CD4-positive, alpha-beta T cell treated with Interleukin-4 for 4 hours (primary cell): ENCODE measurements at places on chromosomes 7 and 10.

DNA sequence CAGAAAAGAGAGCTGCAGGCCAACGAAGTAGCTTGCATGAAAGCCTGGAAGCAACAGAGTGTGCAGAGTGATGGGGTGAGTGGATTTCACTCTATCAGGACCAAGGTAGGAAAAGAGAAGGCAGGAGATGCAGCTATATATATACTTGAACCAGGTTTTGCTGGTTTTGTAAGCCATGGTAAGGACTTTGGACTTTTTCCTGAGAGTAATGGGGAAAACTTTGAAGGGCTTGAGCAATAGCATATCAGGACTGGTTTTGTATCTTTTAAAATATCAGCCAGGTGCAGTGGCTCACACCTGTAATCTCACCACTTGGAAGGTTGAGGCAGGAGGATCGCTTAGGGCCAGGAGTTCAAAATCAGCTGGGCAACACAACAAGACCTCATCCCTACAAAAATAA lies 120.6 kb upstream of the NRP1 start:
- DNase-seq, result no peak

DNA sequence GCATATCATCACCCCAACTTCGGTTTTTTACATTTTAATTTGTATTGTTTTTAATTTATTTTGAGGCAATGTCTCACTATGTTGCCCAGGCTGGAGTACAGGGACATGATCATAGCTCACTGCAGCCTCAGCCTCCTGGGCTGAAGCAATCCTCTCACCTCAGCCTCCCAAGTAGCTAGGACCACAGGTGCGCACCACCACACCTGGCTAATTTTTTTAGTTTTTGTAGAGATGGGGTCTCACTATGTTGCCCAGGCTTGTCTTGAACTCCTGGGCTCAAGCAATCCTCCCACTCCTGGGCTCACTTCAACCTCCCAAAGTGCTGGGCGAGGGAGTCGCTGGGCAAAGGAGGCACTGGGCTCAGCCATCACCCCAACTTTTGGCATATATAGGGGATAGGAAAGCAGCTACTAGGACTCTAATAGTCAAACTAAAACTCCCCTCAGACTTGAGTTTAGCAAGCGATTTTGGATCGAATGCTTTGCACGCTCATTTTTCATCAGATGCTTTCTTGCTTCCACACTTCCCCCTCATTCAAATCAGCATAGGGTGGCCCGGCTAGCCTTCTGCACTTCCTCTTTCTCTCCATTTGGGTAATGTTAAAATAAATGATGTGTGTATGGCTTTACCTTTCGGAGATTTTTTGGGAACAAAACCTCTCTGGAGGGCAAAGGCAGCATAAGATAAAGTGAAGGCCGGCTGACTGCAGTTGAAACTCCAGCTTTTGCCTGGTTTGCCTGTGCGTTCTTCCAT lies 20.8 kb upstream of the NMT2 start:
- DNase-seq, result no peak

DNA sequence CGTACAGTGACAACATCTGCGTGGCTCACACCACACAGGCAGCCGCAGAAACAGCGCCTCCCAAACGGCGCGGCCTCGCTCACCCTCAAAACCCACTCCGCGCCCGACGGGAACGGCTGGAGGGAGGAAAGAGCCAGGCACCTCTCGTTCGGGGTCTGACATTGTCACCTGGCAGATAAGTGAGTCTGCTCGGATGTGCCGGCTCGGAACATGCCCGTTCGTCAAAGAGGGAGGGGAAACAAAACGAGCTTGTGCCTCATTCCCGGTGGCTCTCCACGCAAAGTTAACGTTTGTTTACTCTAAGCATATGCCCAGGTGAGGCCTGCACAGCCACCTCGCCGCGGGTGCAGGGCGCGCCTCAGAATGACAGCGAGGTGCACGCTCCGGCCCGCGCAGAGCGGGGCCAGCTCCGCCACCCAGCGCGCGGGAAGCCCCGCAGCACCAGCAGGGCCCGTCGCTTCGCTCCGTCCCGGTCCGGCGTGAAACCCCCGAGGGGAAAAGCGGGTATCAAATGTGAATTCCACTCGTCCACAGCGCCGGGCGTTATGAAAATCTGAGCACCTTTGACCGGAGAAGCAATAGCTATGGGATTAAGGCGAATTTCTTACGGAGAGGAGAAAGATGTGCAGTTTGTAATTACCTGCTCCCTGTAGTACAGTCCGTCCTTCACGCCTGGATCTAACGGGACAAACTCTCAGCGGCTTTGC lies 13.1 kb downstream of the CNPY1 start:
- no peak for DNase-seq

GRCh38 chr7:80711531-80711930 lies 73.1 kb downstream of the CD36 start:
- DNase-seq, result no peak

- peak; percentile 33 for DNase-seq
Observed at GRCh38 chr10:88114368-88114767, 250.9 kb downstream of the PTEN start.

DNA sequence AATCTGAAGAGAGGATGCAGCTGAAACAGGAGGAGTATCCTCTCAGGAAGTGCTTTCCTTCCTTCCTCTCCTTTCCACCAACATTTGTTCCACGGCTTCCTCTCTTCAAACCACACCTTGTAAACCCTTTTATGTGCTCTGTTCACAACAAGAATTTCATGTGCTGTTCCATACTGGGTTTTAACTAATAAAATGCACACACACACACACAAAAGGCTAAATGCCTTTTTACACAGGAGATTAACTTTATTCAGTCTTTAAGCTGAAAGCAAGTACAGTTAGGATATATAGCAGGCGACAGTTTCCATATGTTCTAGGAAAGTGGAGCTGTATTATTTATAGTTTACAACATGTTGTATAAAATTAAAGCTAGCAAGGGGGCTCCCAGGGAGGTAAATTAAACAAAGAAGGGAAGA lies 106.7 kb downstream of the REEP3 start:
- no peak for DNase-seq

DNA sequence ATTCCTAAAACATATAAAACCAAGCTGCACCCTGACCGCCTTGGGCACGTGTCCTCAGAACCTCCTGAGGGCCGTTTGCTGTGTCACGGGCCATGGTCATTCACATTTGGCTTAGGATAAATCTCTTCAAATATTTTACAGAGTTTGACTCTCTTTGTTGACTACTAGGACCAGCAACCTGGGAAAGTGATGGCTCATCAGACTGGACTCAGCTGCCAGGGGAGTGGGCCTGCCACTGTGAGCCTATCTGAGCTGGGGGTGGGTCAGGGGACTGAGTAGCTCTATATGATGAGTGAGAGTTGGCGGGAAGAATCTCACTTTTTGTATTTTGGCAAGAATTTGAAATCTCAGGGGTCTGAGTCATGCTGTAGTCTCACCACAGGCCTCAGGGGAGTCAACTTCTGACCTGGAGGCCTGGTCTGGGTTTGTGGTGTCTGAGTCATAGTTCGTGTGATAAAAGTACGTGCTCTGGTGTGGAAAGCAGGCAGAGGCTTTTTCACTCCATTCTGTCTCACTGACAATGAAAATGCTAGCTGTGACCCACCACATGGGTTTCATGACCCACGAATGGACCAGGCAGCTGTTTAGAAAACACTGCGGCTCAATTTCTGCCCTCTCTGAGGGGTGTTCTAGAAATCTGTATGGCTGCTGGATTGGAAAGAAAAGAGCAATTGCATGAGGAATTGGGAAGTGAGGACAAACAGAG lies 4.2 kb upstream of the UPP1 start:
- DNase-seq, result peak; percentile 93

GRCh38 chr10:57867241-57867640 lies 400.5 kb downstream of the IPMK start:
- no peak for DNase-seq

GRCh38 chr10:66218981-66219587 lies 706.8 kb upstream of the LRRTM3 start:
- DNase-seq, result no peak

DNA sequence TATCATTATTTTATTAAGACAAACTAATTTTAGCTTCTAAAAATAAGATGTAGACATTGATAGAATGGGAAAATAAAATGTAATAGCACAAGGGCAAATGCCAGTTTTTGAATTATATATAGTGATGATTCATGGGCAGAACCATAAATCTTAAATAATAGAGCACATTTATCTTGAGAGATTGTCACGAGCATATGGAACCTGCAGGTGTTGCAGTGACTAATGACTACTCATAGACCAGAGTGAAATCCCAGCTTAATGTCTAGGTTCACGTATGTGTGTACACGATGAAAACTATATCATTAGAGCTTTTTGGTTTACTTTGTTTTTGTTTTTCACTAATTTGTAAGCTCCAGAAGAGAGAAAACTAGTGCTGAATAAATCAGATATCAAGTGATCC lies 150.2 kb upstream of the CACNA2D1 start:
- no peak for DNase-seq

DNA sequence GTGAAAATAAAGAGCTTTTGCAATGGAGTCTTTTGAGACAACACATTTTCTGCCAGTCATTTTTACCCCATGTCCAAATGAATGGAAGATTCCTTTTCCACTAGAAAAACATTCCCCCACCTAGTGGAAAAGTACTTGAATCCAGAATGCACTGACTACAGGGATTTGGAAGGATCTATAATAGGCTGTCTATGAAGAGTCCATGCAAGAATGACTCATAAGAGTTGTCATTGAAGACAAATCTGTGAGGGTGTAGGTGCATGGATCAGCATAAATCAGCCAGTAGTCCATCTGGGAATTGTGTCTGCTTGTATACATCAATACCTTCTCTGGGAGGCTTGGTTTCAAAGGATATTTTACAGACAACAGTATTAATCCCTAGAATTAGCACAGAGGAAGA lies 32.5 kb upstream of the TRUB1 start:
- no peak for DNase-seq

DNA sequence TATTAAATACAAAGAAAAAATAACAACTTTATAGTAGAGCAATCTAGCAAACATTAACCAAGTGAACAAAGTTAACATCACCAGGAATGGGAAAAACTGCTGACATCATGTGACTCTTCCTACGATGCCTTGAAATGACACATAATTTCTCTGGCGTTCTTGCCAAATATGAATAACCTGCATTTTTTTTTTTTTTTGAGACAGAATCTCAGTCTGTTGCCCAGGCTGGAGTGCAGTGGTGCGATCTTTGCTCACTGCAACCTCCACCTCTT lies 126.5 kb upstream of the VKORC1L1 start:
- no peak for DNase-seq

GRCh38 chr7:37550872-37551271 lies 102.2 kb upstream of the ELMO1 start:
- DNase-seq, result no peak

GRCh38 chr7:34844936-34845665 lies 187.1 kb downstream of the NPSR1 start:
- DNase-seq, result no peak

DNA sequence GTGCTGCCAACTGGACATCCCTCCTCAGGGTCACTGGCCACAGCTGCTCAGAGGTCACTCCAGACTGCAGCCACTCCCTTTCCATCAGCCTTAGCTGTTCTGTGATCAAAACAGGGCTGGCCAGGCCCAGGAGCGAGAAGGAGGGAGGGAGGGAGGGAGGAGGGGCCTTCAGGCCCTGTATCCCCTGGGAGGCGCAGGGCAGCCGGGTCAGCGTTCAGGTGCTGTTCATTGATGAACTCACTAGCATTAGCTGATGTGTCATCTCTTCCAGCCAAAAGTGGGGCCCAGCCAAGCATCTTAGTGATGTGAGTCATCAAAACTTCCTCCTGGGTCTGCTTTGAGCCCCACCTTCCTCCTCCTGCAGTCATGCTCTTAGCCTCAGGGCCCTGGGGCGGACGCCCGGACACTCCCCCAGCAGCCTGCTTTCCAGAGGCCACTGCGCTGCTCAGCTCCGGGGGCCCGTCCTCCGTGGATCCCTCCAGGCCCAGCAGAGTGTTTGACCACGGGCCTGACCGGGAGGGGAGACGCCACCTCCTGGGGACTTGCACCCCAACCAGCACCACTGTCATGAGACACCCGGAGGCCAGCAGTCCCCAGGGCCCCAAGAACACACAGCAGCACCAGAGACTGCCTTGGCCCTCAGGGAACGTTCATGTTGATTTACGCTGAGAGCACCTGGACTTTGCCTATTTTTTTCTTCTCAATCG lies 149.2 kb downstream of the PRKAG2 start:
- peak; percentile 33 for DNase-seq

DNA sequence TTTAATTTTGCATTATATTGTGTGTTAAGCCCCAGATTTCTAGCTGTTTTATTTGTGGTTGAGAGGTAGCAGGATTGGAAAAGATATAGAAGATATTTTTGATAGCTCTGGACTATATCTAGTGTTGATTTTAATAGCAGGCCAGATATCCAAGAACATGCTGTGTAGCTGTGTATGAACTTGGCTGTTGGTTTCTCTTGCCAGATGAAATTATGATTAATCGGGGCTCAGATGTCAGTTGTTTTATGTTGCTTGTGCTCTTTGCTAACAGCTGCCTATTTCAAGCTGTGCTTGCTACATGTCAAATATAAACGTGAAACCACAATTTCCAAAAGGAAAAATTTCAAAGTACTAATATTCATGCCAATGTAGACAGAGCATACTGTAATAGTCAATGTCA lies 141.1 kb downstream of the GRM3 start:
- DNase-seq, result no peak
